ENCODE measurements at places on chromosomes 3 and 15.

- DNase-seq, result no peak
These were observed 113.4 kb downstream of the SRGAP3 start for GRCh38 chr3:9135930-9136525.

DNA sequence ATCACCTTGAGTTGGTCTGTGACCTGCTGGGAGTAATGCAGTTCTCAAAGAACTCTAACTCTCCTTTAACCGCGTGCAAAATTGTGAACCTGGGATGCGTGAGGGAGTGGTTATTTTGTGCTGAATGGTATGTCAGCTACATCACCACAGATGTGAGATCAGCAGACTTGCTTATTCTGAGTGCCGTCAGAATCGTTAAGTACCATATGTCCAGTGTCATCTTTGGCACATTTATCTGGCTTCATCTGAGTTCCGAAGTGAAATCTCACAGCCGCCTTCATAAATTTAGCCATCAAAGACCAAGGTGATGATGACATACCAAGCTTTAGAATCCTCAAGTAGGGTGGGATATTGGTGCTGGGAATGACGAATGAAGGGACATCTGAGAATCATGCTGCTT, 347.2 kb upstream of the TPRG1 start:
- DNase-seq, result no peak

DNA sequence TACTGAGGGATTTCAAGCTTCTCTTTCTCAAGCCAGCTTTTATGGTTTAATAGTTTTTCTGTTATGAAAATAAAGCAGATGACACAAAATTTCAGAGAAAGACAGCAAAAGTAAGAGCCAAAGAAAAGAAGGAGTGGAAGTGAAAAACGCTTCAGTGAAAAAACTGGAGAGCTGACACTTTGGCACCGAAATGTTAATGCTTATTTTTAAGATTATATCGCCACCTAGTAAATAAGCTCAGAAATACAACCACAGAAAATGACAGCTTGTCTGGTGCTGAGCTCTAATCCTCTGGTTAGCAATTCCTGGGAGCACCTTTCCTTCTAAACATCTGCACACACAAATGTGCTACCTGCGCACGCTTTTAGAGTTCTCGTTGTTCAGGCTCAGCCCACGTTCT, 101.6 kb downstream of the ZPLD1 start:
- DNase-seq, result no peak

- DNase-seq, result no peak
These were observed 142.8 kb downstream of the UNC13C start for GRCh38 chr15:54120949-54121463.
